LHCN-M2 (cell line): ENCODE measurements at places on chromosomes 16 and 17. TPM values are rescaled to one million over a fixed set of nuclear protein-coding genes. Genes with fewer than 3 reads are reported as not detected.

Gene MEOX1
- not detected in 2 replicates for total RNA-seq

DNA sequence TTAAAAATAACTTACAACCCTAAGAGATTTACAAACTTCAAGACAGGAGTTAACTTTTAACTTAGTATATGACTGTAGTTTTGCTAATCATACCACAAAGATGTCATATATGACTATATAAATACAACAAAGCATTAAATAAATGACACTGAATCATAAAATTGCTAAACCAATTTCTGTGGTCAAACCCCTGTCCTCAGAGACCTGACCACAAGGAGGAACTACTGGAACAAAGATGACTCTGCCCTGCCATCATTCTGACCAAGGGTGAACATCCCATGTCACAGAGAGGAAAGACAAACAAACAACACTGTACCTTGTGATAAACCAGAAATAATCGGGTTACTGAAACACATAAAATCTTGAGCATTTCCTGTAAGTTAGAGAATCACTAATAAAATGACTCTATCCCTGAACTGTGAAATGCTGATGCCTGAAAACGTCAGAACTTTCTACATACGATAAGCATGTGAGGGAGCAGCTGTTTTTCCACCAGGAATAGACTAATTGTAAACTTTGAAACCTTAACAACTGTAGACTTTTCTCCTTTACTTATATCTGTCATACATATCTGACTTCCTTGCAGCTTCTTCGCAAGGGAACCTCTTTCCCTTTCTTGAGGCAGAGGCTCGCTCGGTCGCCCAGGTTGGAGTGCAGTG lies 47.9 kb downstream of the WDR59 start:
- DNase-seq: peak; percentile 97

GRCh38 chr16:3065069-3065741 lies at the start of gene IL32:
TSS of gene IL32 (plus strand) at chr16:3065640. CDS start at chr16:3065812, 172 bp downstream.
- peak; percentile 67 for DNase-seq

- DNase-seq: no peak
Observed at GRCh38 chr17:17722906-17723353, 41.7 kb downstream of the RAI1 start.

GRCh38 chr17:36614933-36615332 lies 13.6 kb downstream of the MRM1 start:
- DNase-seq: no peak

- no peak for DNase-seq
Observed at GRCh38 chr17:42283241-42284023, 4.9 kb upstream of the STAT5A start.

DNA sequence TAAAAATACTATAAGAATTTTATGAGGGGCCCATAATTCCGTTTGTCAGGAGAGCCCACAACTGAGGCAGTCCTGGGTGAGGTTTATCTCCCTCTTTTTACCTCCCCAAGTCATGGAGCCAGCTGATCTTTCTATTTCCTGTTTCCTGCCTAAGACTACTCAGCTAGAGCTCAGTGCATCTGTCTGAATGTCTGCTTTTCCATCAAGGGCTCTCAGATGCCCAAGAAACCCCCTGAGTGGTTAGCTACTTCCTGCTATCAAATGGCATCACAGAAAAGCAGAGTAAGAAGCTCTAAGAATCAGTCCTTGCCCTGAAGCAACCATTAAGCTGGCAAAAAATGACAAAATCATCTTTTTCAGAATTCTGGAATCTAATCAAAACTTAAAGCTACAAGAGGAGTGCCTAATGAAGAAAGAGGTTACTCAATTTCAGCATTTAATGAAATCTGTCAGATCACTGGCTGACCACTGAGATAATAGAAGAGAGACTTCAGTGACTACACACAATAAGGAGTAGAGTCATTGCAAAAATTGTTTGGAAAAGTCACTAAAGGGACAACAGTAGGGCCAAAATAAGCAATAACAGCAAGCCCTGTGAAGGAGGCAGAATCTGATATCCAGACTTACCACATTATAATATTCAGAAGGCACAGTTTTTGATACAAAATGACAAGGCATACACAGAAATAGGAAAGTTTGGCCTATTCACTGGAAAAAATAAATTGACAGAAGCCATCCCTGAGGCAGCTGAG lies 150.1 kb downstream of the CYB561 start:
- no peak for DNase-seq
